Right ventricle myocardium superior (tissue), 1 donor: ENCODE measurements at places on chromosomes 12 and 14.

DNA sequence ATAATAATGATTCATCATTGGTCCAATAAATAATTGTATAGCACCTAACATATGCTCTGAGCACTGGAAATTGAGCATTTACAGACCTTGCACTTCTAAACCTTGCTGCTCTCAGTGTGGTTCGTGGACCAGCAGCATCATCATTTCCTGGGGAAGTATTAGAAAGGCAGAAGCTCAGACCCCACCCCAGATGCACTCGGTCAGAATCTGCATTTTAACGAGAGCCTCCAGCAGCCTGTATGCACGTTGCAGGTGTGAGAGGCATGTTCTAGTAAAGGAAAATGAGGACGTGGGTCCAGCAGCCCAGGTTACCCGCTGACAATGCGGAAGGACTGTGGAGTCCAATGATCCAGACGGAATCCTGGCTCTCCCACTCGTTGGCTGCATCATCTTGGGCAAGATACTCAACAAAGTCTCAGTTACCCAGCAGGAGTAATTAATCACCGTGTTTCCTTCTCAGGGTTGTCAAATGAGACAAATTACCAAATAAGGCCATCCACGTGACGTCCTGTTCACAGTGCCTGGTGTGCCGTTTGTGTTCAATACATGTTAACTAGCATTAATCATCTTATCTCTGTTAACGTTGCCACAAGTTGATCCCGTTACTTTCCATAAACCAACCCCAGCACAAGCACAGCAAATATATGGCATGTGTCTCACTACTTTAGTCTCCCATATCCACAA lies 49.2 kb upstream of the CCND2 start:
- DNase-seq, result no peak

DNA sequence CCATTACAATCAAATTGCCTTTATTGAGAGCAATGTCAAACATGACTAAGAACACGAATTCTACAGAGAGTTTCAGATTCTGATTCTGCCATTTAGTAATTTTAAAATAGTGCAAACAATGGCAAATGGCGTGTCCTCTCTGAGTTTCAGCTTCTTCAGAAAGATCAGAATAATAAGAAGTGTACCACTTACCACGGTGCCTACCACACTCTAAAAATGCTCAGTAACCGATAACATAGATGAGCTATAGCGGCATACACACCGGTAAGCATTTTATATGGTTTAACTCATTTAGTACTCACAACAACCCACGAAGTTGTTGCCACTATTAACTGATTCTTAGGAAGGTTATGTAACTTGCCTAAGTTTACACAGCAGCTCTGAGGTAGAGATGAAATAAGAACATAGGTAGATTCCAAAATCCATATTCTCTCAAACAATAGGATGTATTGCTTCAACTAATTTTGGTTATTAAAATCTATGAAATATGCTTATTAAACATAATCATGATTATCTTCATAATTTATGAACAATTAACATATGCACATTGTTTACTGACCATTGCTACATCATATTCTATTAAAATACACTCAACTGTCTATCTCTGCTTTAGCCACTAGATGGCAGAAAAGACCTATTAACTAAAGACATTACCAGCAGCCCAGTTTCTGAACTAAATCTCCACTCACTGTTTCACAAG lies 38.3 kb downstream of the SLC6A15 start:
- DNase-seq, result no peak

- no peak for DNase-seq
Measured at GRCh38 chr14:22657861-22658260, 13.7 kb upstream of the OR6J1 start.

DNA sequence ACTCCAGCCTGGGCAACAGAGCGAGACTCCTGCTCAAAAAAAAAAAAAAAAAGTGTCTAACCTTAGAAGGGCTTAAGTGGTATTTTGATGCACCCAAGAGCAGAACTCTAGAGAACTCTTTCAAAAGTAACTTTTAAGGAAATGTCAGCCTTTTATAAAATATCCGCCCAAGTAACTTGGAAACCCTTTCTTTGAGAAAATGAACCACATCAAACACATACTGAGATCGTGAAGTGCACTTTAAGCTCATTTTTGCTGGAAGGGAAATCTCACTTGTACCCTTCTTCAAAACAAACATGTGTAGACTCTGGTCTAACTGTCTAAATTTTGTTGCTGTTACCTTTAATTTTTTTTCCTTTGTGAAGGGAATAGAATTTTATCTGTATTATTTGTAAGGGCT lies 5.5 kb downstream of the C12orf56 start:
- DNase-seq, result no peak

DNA sequence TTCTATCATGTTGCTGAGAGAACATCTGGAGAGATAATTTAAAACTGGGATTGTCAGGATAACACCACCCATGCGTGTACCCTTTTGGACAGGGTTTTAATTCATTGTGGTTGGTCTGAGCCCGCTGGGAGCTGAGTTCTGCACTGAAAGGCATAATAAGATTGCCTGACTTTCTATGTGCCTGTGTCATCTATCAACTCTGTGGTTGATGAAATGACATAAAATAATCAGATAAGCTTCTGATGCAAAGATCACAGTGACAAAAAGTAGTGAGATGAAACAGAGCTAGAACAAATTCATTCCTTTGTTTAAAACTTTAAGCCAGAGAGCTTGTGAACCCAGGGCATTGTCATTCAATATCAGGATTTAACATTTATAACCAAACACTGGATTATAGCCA lies 98.7 kb downstream of the BBS10 start:
- no peak for DNase-seq

DNA sequence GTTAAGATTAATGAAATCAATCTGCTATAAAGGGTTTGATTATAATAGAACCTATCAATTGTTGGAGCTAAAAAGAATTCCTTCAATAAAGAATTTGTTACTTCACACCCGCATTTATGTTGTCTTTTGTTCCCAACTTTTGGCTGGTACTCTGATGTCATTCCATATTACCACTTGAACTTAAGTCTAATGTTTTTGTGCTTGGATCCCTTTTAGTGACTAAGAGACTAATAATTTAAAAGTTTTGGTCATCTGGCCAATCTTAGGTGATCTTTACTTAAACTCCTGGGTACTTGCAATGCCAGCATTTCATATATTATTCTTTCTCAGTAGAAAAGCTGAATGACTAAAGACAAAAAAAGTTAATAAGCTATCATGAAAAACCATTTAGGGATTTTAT lies 113.0 kb downstream of the TMEM30B start:
- no peak for DNase-seq

- DNase-seq, result no peak
Measured at GRCh38 chr14:85156319-85156718, 373.6 kb upstream of the FLRT2 start.

DNA sequence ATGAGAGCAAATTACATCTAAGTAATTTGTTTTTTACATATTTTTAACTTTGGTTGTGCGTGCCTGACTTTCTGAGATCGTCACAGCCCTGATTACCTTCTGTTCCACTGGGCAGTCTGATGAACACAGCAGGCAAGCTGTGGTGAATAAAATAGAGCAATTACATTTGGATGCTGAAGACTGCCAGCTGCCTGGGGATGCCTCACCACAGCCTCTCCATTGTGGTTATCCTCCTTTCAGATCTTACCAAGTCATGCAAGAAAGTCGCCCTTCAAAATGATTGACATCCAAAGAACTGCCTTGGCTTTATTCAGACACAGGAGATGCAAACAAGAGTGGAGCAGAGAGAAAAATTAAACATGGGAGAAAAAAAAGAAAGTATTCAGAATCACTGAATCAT lies 456.6 kb upstream of the TMPO start:
- no peak for DNase-seq

- DNase-seq, result no peak
Measured at GRCh38 chr12:127548123-127548553, 718.8 kb upstream of the TMEM132C start.

GRCh38 chr12:106942775-106943174 lies 12.9 kb upstream of the TMEM263 start:
- no peak for DNase-seq

DNA sequence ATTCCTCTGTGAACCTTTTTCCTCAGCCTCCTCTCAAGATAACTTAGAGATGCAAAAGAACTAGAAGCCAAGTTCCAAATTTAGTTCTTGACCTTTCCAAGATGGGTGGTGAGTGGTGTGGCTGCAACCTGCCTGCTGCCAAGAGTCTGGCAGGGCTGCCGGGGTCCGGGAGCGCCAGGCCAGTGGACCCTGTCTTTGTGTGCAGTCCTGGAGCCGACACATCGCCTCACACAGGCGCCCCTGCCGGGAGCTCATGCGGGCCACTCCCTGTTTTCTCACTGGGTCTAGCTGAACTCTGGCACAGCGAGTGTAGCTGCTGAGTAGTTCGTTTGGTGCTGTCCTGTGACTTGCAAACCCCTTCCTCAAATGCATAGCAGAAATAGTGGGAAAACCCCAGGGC lies 84.9 kb downstream of the CACNA1C start:
- DNase-seq, result no peak

- no peak for DNase-seq
Measured at GRCh38 chr14:100523131-100523842, 63.9 kb downstream of the BEGAIN start.

- DNase-seq, result peak; percentile 41
Measured at GRCh38 chr14:105385322-105385637, 13.1 kb upstream of the TEX22 start.

- DNase-seq, result no peak
Measured at GRCh38 chr14:31439561-31439960, 17.7 kb downstream of the DTD2 start.

GRCh38 chr12:61011767-61012423 lies 1248.3 kb upstream of the USP15 start:
- no peak for DNase-seq

DNA sequence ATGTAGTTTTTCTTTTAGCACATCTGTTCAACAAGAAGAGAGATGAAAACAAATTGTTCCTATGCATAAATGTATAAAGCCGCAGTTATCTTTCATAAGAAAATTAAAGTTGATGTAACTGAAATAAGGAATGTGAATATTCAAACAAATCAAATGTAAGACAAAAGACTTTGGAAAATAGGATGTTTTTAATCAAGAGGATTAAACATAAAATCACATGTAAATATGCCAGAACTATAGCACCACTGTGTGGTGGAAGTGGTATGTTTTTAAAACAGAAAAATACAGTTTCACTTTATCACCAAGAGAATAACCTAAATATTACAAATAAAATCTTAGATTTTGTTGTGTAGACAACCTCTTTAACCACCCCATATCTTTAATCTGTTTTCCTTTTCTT lies 40.4 kb downstream of the CAPS2 start:
- no peak for DNase-seq
